Heart left ventricle (tissue), 16 donors: ENCODE measurements at places on chromosomes 16 and 17. TPM values are rescaled to one million over a fixed set of nuclear protein-coding genes. Genes with fewer than 3 reads are reported as not detected.

DNA sequence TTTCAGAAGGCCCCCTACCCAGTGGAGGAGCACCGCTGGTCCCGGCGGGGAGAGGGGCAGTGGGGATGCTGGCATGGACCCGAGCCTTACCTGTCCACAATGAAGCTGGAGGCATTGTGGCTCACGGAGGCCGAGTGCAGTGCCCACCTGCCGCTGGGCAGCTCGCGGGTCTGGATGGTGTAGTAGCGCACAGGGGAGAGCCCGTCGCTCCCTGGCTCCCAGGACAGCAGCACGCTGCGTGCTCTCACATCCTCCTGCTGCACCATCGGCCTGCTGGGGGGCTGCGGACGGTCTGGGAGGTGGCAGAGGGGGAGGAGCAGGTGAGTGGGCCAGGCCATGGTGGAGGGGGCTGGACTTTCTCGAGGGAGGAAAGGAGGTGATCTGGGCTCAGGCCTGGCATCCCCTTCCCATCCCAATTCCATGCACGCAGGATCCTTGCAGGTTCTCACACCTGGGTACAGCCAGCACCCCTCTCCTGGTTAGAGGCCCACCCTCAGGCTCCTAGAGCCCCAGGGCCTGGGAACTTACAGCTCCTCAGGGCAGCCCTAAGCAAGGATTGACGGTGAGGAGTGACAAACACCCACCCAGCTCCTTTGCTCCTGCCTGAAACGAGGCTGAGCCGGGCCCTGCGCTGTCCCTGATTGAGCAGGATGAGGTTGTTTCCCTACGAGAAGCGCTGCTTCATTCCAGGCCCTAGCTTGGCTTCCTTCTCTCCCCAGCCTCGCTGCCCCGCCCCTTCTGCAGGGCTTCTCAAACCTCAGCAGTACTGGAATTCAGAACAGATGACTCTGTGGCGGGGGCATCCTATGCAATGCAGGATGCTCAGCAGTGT, 76.2 kb upstream of the CDC42EP4 start:
- no peaks in the 10 kb centered on the region for H3K27me3 ChIP-seq
- H3K4me1 ChIP-seq, result no peaks in the 10 kb centered on the region
- H3K4me3 ChIP-seq, result no peak overlapping the region
- H3K27ac ChIP-seq, result no peak overlapping the region
- DNase-seq, result no peak

The KCTD11 gene
- 6.6 TPM for total RNA-seq

DNA sequence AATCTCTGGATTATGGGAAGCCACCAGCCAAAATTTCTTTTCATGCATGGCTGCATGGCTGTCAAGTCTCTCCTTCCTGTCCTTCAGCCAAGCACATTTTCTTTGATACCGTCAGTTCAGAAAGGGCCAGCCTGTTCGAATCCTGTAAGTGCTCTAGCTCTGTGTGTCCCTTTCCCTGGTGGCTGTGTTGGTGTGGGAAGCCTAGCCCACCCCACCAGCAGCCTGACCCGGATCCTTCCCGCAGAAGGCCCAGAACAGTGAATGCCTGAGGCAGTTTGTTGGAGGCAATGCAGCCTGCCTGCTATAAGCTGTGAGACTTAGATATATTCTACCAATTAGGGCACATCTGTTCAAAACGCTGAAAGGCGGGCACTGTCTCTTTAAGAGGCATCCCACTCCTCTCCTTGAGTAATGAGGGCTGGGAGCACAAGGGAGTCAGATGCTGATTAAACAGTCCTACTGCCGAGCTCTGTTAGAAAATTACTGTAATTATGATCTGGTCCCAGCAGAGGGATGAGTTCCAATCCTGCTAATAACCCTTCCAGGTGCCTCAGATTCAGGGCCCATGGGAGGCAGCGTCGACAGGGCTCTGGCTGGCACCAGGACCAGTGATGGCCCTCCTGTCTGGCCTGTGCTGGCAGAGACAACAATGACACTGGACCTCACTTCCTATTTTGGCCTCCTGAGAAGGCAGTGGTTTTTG, 18.4 kb downstream of the SNX11 start:
- peaks cover 3% of the 10 kb centered on the region for H3K4me1 ChIP-seq
- no peak for DNase-seq
- H3K27ac ChIP-seq, result no peak overlapping the region
- H3K4me3 ChIP-seq, result no peak overlapping the region

The ABCC6 gene
- total RNA-seq, result not detected

The KRTAP4-3 gene
- not detected for total RNA-seq

DNA sequence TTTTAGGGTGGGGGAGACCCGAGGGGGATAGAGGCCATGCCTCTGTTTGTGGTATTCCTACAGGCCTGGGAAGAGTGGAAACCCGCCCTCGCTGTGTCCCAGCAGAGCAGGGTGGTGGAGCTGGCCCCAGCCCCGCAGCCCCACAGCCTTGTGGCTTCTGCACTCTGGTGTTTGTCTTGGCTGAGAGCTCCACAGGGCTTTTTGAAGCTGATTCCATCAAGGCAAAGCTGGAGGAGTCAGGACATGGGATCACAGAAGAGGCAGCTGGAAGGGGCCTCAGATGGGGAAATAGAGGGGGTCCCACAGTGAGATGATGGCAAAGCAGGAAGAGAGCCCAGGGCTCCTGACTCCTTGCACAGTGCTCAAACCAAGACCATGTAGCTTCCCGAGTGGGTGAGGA, 5.0 kb upstream of the WFIKKN2 start:
- no peaks in the 10 kb centered on the region for H3K27me3 ChIP-seq
- DNase-seq, result no peak
- H3K36me3 ChIP-seq, result no peaks in the 10 kb centered on the region
